ENCODE measurements at places on chromosomes 3 and 15.

GRCh38 chr3:160580938-160581337, 15.6 kb upstream of the KPNA4 start:
- DNase-seq, result no peak

- DNase-seq, result no peak
These were observed 11.3 kb upstream of the ARHGEF3 start for GRCh38 chr3:56812754-56813652.

GRCh38 chr3:34001990-34002389, 203.6 kb downstream of the PDCD6IP start:
- no peak for DNase-seq

GRCh38 chr15:74780523-74781430, 1.1 kb upstream of the CSK start:
- no peak for DNase-seq

DNA sequence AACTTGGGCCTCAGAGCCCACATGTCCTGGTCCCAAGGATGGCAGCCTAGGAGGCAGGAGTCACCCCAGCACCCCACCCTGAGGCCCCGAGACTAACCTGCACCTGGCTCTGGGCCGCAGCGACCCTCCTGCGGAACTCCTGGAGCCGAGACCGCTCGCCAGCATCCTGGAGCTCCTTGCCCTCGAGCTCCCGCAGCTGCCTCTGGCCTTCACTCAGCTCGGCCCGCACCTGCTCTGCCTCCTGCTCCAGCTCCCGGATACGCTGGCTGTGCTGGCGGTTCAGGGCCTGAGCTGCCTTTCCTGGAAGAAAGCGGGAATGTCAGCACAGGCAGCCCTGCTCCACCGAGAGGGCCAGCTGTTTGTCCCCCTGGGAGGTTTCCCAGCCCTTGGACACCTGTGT, 13.2 kb downstream of the KIF7 start:
- DNase-seq, result no peak

DNA sequence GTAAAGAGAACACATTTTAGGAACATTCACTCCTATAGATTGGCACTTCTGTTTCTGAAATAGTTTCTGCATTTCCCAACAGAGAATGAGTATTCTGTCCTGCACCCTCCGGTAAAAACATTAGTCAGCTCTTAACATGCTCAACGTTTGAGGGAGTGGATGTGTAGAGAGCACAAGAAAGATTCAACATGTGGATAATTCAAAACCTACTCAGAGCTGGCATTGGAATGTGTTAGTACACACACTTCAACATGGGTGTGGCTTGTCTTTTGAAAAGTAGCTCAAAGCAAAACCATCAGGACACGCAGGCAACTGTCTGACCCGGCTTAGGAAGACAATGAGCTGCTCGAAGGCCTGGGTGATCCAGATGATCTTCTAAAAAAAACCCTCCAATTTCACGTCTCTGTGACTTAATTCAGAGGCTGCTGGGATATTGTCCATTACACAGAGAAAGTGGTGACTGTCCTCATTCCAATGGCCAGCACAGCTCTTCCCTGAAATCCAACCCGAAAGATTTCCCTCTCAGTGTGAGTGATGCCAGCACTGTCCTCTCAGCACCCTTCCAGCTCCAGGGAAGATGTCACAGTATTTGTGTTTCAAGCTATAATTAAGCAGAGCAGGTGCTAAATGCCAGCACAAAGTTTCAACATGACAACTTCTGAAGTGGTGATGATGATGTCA, 18.1 kb downstream of the FBN1 start:
- DNase-seq, result no peak

DNA sequence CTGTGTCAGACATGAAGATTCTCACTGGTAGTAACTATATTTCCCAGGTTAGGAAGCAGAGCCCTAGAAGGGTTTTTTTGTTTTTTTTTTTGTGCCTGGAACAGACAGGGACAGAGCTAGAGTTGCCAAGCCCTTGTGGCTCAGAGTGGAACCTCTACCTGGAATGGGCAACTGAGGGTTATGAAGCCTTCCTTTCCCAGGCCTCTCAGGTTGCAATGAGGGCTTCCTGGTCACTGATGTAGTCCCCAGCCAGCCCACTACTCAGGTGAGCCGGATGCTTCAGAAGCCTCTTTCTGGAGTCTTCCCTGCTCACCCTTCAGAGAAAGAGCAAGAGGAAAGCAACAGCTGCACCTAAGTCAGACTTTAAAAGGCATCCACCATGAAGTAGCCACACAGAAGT, 48.8 kb upstream of the MANF start:
- DNase-seq, result no peak

DNA sequence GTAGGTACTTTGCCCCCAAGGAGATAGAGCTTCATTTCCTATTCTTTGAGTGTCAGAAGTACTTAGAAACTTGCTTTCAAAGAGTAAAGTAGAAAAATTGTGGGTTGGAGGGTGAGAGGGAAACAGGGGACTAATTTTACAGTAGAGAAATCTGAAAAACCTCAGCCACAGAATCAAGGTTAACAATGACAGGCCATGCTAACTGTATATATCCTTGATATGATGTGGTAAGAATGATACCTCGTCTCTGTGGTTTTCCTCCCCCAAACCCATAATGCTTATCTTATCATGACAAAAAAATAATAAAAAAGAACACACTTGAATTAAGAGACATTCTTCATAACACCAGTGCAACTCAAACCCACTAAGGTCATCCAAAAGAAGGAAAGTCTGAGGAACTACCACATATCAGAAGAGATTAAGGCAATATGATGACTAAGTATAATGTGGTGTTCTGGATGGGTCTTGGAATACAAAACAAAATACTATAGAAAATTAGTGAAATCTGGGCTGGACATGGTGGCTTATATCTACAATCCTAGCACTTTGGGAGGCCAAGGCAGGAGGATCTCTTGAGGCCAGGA, 360.4 kb downstream of the ULK4 start:
- no peak for DNase-seq

GRCh38 chr3:61134532-61134931, 116.7 kb downstream of the FHIT start:
- no peak for DNase-seq

GRCh38 chr3:68771681-68772080, 160.7 kb downstream of the TAFA4 start:
- DNase-seq, result no peak

GRCh38 chr3:58679974-58680666, 13.5 kb upstream of the FAM3D start:
- DNase-seq, result peak; percentile 71

- no peak for DNase-seq
These were observed 56.2 kb downstream of the NBEAL2 start for GRCh38 chr3:47035645-47036044.

GRCh38 chr3:38031022-38031994, 1.9 kb upstream of the PLCD1 start:
- DNase-seq, result peak; percentile 81

DNA sequence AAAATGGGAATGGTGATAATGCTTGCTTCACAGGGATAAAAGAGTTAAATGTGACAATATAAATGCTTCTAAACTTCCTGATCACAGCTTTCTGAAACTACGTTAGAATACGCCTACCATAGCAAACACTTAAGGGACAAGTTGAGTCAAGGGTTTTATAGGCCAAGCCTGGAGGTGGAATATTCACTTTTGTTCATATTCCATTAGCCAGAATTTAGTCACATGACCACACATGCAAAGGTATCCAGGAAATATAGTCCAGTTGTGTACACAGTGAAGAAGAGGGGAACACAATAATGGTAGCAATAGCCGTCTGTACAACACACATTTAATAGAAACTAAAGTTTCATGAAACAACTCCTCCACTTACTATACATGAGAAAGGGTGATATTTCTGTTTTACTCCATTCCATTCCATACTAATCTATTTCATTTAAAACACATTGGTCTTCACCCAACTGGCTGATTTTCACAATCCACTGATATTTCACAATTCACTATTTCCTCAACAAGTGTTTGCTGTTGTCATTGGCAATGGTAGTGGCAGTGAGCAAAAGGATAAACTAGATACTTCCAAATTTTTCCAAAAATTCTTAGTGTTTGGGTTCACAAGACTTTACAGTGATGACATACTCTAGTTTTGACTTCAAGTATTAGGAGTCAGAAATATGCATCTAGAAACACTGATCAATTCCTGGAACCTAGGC, 270.9 kb downstream of the ERC2 start:
- no peak for DNase-seq

GRCh38 chr3:190307164-190307545, 15.1 kb downstream of the CLDN1 start:
- no peak for DNase-seq

GRCh38 chr3:17724948-17725347, 17.5 kb downstream of the TBC1D5 start:
- DNase-seq, result no peak

DNA sequence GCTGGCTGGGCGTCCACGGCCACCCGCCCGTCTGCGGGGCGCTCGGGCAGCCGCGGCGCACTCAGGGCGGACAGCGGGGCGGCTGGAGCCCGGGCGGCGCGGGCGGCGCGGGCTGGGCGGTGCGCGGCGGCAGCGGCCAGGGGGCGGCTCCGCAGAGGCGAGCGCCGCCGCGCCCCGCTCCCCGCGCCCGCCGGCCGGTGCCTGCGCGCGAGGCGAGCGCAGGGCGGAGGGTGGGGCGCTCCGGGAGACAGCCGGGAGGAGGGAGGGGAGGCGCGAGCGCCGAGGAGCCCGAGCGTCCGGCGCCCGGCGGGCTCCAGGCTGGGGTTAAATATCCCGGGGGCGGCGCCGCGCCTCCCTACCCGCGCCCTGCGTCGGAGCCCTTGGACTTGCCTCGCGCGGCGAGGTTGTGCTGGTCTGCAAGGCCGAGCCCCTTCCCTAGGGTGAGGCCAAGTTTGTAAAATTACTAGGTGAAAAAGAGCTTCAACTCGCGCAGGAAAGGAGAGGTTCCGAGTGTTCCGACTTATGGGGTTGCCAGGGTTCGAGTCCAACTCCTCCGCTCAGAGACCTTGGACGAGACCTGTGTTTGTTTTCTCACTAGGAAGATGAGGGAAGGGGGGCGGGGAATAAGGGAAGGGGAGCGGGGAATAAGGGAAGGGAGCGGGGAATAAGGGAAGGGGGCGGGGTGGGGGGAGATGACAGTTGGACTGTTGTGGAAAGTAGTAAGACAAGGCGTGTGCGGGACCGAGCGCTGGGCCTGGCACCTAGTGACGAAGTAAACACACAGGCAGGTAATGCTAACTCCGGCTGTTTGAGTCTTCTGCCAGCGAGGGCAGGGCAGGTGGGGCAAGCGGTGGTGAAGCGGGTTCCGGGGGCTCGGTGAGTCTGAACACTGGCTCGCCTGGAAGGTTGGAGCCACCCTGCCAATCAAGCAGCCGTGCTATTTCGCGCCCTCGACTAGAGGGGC, at the start of gene TNFAIP8L3:
TSS of gene TNFAIP8L3 (minus strand) at position 301 of the 964 bp plus-strand sequence. CDS start 311 bp downstream, outside the sequence.
- peak; percentile 50 for DNase-seq

DNA sequence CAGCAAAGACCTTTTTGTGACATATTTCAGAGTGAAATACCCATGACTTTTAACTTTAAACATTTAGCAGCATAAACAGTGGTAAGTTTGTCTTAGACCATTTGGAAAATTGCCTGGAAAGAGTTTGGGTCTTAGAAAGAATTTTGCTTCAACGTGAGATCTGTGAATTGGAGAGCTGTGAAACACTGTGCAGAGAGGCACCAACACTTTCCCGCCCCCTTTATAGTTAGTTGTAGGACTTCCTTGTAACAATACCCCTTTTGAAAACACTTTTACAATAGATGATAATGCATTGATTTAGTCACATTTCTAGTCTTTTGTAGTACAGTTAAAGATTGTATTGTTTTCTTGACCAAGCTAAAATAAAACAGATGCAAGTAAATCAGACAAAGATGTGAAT, 43.5 kb upstream of the MBNL1 start:
- no peak for DNase-seq

- no peak for DNase-seq
These were observed 29.8 kb downstream of the RARB start for GRCh38 chr3:25457671-25458419.

DNA sequence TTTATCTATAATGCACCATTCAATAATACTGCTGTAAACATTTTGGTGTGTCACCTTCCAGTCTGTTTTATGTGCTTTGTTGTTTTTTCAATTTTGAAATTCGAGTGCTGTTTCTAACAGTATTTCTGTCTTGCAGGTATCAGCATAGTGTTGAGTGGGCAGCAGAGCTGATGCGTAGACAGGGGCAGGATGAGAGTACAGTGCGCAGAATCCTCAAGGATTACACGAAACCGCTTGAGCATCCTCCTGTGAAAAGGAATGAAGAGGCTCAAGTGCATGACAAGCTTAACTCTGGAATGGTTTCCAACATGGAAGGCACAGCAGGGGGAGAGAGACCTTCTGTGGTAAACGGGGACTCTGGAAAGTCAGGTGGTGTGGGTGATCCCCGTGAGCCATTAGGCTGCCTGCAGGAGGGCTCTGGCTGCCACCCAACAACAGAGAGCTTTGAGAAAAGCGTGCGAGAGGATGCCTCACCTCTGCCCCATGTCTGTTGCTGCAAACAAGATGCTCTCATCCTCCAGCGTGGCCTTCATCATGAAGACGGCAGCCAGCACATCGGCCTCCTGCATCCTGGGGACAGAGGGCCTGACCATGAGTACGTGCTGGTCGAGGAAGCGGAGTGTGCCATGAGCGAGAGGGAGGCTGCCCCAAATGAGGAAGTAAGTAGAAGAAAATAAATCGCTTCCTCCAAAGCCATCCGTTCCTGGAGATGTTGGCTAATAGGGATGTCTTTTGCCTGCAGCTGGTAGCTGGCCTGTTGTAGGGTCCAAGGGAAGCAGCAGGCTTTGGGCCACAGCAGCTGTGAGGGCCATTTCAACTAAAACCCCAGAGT, 19.1 kb downstream of the TSEN2 start:
- DNase-seq, result no peak

DNA sequence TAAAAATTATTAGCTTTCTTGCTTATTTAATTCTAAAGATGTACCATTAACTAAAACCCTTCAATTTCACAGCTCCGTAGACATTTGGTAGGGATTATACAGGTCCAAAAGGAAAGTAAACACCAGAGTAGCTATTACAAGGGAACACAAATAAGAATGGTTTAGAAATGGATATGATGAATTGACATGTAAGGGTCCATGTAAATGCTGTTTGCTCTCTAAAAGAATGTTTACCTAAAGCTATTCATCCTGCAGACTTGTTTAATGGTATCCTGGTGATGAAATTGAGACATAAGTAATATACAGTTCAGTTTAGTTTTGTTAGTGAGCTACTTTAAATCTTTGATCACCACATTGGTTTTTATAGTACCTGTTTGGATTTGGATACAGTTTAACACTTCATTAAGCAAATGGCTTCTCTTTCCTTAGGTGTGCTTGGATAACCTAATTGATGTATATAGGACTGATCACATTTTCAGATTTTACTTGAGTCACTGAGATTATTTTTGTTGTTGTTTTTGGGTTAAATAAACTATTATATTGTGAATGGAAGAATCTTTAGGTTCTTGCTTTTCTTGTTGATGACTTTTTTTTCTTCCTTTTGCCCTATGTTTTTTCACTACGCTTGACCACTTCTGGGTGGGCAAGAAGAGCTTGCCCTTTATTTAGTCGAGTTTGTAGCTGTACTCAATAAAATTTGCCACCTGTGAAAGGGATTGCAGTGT, 115.4 kb downstream of the TCF12 start:
- DNase-seq, result no peak

- no peak for DNase-seq
These were observed 485.4 kb upstream of the TPRG1 start for GRCh38 chr3:188686324-188686723.

- peak; percentile 9 for DNase-seq
These were observed 339.2 kb downstream of the CHL1 start for GRCh38 chr3:535566-536416.

GRCh38 chr3:123491966-123492587, 43.2 kb upstream of the ADCY5 start:
- DNase-seq, result no peak
